Thymus (tissue), 14 donors: ENCODE measurements at places on chromosomes 12 and 14. TPM values are rescaled to one million over a fixed set of nuclear protein-coding genes. Genes with fewer than 3 reads are reported as not detected.

The PLEKHD1 gene
- total RNA-seq: 0.09 TPM

DNA sequence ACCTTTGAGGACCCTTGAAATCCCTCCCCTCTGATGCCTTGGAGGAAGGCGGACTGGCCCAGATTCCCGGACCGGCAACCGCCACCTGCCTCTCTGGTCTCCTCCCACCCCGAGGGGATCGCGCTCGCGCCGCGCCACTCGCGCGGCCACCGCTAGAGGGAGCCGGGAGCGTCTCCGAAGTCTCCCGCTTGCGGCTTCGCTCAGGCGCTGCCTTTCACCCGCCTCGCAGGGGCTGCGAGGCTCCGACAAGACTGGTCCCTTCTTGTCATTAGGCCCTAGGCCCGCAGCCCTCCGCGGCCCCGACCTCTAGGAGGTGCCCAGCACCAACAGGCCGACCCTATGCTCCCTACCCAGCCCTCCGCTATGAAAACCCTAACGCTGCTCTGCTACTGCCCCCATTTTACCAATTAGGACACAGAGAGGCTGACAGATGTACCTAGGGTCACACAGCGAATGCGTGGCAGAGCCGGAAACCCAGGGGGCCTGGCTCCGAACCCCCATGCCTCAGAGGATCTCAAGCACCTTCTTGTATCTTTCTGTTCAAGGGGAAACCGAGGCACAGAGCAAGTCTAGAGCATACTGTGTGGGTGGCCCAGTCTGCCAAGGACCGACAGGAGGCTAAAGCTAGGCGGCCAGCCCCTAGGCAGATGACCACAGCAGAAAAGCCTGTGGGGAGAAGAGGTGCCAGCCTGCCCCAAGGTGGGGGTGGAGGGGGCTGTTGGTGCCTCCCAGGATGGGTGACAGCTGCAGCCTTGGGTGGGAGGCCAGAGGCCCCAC is 21.4 kb upstream of the VSX2 start:
- DNase-seq: peak; percentile 37

DNA sequence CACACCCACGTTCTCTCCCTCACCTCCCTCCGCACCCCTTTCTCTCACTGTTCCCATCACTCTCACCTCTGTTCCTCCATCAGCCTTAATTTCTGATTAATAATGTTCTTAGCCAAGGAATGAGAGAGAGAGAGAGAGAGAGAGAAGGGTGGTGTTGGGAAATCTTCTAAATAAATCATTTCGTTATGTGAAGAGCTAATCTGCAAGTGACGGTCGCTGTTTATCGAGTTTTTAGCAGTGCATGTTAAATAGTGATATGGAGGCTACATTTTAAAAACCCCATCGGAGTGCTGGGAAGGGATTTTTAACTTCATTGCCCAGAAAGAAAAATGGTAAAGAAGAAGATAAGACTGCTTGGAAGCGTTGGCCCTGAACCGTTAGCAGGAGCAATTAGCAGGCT is 203.3 kb upstream of the LHX5 start:
- no peak for DNase-seq

DNA sequence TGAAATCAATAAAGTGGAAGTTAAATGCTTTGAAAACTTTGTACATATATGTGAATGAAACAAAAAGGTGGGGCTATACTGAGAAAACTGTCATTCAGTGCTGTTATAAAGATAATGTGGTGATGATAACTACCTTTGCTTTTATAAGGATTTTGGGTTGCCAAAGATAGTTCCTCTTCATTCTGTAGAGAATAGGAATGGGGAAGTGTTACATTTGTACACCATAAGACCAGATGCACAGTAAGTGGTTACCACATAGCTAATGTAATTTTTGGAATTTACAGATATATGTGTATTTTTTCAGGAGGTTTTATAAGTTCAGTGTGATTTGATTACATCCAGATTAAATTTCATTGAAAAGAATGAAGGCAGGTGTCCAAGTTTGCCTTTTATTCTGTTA is 18.1 kb downstream of the RAB21 start:
- no peak for DNase-seq

DNA sequence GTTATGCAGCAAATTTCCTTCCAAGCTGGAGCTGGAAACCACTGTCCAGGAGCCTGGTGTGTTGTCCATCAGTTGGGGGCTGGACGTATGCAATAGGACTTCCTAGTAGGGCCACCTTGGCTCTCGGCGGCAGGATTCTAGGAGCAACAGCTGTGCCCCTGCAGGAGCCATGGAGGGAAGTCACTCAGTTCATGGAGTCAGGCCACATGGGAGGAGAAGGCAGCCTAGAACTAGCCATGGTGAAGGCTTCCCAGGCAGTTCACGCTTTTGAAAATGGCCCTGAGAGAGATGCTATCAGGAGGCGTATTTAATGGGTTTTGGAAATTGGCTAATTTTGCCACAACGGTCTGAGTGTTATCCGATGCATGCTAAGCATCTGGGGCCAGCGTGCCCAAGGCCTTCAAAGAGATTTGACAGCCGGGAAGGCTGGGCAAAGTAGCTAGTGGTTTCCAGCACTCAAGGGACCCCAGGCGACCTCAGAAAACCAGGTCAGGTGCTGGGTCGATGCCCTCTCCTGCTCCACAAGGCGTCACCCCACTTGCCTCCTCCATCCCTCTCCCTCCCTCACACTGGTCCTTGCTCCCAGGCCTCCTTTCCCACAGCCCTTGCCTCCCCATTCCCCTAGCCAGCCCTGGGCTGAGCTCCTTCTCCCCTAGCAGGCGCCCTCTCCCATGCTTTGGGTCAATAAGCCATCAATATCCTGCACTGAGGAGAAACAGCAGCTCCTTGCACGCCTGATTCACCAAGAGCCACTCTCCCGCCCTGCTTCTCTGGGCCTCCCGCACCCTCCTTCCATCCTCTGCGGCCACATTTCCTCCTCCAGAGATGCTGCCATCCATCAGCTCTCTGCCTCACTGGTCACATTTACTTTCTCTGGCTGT is 30.9 kb upstream of the SYNDIG1L start:
- DNase-seq: no peak

- DNase-seq: no peak
Observed at GRCh38 chr14:84228702-84229101, 1301.2 kb upstream of the FLRT2 start.

DNA sequence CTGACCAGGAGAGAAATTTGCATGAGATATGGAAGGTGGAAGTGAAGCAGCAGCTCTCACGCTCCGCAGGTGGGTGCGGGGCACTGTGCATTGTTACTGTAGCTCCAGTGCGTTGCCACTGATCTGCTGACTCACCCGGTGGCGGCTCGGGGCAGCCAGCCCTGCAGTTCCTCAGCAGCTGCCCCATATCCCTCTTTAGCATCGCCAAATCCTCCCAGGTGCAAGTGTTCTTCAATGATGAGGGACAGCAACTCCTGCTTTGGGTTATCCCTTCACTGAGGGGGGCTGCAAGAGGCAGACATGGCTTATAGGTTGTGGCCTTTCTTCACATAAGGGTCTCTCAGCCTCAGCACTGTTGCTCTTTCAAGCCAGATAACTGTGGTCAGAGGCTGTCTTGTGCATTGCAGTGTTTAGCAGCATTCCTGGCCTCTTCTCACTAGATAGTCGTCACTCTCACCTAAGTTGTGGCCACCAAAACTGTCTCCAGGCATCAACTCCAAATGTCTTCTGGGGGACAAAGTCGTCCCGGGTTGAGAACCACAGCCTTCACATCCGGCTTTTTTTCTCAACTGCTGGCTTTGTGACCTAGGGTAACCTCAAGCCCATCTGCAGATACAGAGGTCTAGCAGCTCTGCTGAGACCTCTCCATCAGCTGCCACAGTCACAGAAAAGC is 180.8 kb downstream of the EFCAB11 start:
- DNase-seq: peak; percentile 61
